ENCODE measurements at places on chromosomes 3 and 15.

GRCh38 chr3:186540835-186541226 is 3.3 kb downstream of the CRYGS start:
- DNase-seq = no peak

GRCh38 chr3:74121761-74122160 is 492.7 kb downstream of the CNTN3 start:
- DNase-seq = no peak

DNA sequence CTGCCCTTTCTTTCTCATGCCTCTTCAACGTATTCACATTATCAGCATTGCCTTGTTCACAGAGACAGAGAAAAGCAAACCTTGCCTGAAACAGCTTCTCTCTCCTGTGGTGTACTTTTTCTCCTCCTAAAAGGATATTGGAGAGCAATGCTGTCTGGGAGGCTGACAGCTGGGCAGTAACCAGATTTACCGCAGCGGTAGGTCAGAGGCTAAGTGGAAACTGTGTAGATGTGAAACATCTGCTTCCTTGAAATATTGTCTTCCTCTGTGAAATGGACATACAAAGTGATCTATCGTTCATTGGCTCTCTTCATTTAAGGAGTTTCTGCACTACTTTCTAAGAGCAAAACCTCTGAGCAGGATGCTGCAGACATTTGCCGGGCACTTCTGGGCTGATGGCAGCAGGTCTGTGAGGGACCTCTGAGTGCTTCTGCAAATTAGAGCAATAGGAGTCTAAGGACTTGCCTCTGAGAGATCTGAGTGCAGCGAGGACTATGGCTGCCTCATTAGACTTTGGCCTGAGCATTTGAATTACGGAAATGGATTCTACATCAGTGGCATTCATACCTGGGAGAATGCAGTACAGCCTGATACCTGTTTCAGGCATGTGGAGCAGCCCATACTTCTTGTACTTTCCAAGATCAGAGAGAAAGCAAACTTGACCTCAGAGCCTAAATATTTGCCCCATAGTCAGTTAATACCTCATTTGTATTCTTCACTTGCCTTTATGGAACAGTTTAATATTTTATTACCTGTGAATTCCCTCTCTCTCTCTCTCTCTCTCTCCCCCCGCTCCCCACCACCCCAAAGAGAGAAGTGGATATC is 260.5 kb upstream of the TPRG1 start:
- DNase-seq = no peak

DNA sequence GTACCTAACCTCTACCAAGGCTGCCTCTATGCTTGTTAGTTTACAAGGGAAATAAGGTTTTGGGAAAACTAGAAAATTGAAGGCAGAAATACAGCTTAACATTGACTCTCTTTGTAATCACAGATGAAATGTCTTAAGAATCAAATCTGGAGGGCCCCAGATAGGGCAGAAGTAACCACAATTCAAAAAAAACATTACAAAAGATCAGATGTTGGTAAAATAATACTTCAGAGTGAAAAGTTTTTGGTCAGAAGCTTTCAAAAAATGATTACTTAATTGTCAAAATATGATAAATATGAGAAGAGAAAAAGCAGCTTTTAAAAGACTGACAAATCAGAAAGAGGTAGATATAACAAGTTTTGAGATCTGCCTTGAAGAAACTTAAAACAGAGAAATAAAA is 425.1 kb upstream of the NECTIN3 start:
- no peak for DNase-seq

GRCh38 chr15:73035221-73035620 is 17.0 kb upstream of the NEO1 start:
- DNase-seq = no peak

DNA sequence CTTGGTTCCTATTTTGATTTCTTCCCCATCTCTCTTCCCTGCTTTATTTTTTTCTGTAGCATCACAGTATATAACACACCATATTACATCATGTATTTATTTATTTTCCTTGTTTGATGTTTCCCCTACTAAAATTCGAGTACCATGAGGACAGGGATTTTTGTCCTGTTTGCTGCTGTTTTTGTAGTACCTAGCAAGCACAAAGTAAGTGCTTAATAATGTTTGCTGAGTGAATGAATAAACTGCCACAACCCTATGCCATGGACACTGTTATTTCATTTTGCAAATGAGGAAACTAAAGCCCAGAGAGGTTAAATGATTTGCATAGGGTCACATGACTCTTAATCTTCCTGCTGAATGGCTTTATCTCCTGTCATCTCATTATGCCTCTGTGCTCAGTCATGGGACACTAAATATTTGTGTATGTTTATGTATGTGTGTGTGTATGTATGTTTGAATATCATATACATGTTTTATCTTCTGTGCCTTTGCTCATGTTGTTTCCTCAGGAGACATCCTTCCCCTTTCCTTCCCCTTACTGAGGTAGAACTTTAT is 26.1 kb upstream of the MGA start:
- DNase-seq = no peak

GRCh38 chr3:16884084-16884747 is 539 bp upstream of the PLCL2 start:
- DNase-seq = no peak

- no peak for DNase-seq
Measured at GRCh38 chr15:100526027-100526481, 2.7 kb downstream of the CERS3 start.

DNA sequence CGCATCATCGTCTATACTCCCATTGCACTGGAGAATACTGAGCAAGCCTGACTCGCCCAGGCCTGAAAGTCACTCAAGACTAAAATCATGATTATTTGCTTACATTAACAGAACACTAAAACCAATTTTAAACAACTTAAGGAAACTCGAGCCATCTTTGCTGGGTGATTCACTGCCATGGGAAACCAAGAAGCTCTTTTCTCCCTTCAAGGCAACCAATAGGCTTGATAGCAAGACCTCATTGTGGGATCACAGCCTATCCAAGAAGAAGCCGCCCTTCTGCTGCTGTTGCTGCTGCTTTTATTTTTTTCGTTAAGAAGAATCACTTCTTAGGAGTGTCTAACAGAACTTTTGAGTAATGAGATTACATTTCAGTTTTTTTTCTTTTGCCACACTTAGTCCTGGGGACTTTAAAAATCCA is 479.4 kb downstream of the FOXP1 start:
- no peak for DNase-seq

DNA sequence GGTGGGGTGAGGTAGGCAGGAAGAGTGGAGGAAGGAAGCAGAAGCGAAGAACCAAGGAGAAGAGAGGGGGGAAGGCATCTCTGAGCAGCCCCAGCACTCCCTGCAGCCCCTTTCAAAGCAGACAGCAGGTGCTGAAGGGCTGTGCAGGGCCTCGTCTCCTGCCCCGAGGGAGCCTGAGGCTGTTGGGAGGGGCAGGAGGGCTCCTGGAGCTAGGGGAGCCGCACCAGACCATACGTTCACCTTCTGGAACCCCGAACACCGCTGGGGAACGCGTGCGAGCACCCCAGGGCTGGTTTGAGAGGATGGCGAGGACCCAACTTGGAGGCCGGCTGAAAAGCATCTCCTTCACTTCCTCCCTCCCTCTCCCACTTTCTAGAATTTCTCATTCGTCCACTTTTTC is 259.8 kb downstream of the FAM43A start:
- DNase-seq = no peak

- no peak for DNase-seq
Measured at GRCh38 chr3:186870421-186871201, 28.1 kb downstream of the ADIPOQ start.

DNA sequence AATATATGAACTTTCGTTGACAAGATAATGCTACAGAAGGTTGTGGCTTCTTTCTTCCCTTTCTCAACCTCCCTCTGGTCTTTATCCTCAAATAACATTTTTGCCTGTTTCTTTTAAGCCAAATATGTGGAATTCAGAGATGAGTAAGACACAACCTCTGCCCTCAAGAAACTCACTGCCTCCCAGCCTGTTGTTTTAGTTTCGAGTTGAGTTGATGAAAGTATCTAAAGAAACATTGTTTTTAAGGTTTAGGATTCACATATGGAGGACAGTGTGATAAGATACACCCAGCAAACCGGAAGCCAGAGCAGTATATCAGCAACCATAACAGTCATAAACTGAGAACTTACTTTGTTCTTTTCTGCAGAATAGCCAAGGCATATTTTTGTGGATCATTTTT is 218.6 kb downstream of the THSD4 start:
- DNase-seq = no peak

DNA sequence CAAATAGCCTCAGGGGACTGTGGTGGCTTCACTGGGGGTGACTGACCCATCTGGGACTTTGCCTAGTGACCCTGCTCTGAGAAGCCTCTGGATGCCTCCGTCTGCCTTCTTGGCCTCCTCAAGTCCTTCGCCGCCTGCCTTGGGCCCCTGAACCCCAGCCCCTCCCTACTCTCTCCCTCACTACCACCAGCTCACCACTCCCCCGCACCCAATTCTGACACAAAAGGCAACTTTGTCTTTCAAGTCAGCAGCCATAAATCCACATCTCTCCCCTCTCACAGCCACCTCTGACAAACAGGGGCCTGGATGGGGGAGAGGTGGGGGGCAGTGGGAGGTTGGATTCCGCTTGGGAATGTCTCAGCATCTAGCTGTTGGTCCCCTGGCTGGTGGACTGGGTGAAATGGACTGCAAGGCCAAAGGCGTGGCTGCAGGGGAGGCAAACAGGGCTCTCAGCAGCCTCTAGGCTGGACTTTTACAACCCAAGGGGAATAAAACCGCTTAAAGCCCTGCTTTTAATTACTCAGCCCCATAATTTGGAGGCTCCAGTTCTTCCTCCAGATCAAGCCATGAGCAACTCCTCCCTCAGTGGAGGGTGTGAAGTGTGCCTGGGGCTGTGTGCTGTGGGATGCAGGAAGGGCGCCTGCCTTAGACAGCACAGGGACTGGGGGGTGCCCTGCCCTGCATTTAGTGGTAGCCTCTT is 33.4 kb downstream of the IGDCC3 start:
- no peak for DNase-seq

DNA sequence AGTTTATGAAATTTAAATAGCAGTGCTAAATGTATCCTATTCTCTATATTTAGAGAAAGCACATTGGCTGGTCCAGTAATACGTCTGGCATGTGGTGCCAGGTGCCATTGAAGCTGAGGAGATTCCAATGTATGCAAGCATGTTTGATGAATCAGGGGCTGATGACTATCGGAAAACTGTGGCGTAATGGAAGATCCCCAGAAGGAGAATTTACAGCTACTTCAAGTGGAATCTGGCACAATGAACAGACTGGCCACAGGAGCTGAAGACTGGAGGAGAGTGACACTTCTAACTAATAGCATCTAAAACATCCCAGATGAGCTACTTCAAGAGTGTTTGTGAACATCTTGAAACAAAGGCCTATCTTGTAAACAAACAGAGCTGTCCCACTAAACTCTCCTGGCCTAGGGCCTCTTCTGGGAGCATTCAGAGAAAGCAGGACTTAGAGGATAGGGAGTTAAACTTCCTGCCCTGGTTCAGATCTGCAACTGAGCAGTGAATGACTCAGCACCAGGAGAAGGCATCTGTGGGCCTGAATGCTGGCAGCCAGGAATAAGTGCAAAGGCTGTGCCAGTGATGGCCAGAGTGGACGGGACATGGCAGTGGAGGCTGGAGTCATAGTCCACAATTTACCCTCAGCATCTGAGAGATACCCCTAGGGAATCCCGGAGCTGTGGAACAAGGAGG is 15.2 kb upstream of the ACTC1 start:
- DNase-seq = peak; percentile 44

- peak; percentile 75 for DNase-seq
Measured at GRCh38 chr3:128619146-128619890, 31.3 kb downstream of the RPN1 start.

DNA sequence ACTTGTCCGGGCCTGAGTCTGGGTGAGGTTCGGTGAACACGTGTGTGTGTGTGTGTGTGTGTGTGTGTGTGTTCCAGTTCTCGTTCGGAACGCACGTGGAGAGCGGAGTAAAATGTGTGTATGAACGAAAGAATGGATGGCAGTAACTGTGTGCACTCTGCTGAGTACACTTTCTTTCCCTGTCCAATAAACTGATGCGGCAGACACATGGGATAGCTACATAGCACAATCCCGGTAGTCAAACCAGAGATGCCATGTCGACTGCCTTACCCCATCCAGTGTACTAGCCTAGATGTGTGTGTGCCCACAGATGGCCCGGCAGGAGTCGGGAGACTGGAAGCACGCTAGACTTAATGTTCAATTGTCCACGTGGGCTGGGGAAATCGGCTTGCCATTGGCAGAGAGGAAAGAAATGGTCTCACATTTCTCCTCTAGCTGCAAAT is 507 bp upstream of the GOLIM4 start:
- DNase-seq = peak; percentile 77

DNA sequence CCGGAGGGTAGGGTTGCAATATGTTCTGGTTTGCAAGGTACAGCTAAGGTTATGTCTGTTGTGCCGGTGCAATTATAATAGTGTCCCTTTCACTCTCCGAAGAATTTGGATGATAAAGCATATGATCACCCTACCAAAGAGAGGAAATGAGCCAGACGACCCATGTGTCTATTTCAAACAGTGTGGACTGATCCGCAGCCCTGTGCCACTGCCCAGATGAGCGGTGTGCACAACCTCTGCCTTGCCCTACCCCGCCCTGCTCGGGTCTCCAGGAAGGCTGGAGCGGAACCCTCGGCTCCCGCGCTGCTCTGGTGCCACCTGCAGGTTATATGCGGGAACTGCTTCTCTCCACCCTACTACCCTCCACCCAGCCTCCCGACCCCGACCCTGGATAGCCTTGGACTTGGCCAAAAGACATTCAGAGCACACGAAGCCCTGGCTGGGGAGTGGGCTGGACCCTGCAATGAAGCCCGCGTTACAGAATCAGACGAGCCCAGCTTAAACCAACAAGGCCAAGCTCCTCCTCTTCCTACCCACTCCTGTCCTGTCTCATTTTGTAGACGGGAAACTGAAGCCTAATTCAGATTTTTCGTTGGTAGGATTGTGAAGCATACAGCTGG is 68.4 kb upstream of the CHRNB4 start:
- peak; percentile 34 for DNase-seq

DNA sequence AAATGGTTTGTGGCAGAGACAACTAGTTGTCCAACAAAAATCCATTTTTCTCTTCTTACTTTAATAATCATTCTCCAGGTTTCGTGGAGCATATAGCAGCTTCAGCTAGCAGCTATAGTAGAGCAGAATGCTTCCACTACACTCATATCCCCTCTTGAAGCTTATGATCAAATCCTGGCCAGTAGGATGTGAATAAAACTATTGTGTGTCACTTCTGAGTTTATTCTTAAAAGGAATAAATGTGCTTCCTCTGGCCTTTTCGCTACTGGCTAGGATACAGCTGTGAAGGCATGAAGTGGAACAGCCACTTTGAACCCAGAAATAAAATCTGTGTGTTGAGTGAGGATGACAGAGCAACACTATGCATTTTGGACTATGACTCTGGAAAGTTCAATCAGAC is 7.8 kb upstream of the CPOX start:
- no peak for DNase-seq

GRCh38 chr15:88835646-88836045 is 32.4 kb downstream of the ACAN start:
- no peak for DNase-seq

DNA sequence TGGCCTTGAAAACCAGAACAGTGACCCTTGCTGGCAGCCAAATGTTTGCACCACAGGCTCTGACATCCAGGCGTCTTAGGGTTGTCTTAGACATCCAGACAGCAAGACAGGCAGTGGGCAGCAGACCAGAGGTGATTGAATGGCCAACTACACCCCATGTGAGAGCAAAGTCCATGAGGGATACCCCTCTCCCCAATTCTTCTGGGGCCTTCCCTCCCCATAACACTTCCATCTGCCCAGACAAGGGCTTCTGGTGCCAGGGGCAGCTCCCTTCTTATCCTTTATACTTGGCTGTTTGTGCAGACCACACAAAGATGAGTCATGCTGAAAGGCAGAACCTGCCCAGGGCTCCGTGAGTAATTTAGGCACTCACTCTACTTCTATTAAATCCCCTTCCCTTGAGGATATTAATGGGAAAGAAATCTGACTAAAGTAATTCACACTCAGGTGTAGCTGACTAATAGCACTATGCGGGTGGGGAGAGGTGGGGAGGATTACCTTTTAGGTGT is 257.9 kb downstream of the UACA start:
- DNase-seq = peak; percentile 81

Data from SW 1271 (cell line).